ENCODE measurements at places on chromosomes 3 and 15.

DNA sequence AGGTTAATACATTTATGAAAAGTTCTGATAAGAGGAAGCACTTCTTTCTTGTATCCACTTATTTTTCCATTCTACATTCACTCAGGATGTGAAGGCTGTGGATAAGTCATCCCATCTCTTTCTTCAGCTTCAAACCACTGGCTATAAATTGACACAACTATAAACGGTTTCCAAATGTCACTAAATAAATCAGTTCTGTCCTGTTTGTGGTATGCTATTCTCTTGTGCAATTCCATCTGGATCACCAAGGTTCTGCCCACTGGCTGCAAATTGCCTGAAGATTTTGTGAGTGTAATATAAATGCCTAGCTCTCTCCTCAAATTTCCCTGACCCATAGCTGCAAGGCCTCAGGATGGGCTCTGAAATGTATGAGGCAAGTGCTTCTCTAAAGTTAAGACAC is 7.1 kb upstream of the LMOD3 start:
- no peak for DNase-seq

DNA sequence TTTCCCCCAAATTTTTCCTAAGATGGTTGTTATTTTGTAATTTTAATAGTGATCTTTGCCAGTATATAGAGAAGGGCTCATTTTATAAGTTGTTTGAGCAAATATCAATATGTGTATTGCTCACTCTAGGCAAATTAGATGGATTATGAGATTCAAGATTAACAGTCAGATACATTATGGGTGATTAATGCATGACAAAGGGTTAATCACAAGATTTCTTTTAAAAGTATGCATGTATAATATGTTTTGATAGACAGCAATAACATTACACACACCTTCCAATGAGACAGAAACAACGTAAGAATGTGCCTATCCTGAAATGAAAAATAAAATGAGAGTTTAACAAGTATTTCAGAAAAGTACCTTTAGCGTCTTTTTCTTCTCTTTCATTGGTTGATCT is 547.6 kb upstream of the AGTR1 start:
- DNase-seq = no peak

DNA sequence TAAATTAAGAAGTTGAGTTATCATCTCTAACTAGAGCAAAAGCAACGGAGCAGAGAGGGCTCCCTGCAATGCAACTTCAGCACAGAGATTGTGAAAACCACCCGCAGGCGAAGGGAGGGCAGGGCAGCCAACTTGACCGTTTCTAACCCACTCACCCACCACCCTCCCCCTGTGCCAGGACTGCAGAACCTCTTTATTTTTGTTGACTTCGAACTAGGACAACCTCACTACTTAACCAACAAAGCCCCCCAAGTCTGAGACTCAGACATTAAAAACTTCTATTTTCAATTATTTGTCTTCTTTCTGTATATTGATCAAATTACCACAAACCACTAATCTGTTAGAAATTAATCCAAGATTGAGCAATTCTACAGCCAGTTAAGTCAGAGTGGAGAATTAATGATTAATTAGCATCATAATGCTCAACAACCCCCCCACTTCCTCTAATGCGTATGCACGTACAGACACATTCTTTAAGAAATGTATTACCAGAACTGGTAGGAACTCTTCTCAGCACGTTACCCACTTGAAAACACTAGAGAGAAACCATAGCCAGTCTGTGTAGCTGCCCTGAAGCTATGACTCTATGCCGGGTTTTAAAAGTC is 2.0 kb downstream of the MGLL start:
- DNase-seq = peak; percentile 42

GRCh38 chr15:25891081-25891480 is 28.0 kb upstream of the ATP10A start:
- DNase-seq = no peak

DNA sequence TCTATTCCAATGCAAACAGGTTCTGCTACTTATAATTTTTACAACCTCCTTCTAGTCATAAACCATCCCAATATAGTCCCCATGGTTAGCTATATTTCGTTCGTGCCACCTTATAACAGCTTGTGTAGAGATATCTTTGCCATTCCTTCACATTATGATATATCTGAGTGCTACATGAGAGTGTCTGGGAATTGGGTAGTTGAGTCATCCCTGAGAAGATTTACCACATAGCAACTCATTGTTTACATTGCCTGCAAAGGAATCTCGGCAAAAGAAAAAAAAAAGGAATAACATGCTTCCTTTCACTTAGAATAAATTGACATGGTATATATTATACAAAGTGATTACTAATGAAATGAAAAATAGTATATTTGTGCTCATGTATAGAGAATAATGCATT is 86.0 kb upstream of the VGLL3 start:
- DNase-seq = no peak

DNA sequence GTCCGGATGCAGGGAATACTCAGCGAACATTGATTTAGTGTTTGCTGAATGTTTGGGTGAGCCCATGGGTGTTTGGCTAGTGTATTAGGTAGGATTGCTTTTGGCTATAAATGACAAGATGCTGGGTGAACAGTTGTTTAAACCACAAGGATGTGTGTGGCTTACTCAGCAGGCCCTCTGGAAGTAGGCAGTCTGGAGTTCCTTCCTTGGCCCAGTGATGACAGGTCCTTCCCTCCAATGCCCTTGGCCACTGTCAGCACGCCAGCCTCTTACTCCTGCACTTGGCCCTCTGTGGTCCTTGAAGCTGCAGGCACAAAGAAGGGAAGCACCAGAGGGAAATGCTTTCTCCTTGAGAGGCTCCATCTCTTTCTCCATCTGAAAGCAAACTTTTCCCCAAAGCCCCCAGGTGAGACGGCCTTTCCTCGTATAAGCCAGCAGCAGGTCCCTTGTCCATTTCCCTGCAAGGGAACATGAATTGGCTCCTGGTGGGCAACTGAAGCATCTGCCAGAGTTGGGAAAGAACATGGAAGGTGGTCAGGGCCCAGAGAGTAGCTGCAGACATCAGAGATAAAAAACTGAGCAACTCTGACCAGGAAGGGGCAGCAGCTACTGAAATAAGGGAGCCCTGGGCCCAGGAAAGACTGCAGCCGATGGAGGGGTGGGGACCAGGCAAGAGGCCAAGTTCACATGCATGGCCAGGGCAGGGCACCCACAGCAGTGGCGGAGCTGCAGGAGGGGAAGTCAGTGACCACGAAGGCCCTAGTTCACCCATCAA is 105.0 kb downstream of the TPRA1 start:
- DNase-seq = no peak

Data from GM13977 (cell line).